ENCODE measurements at places on chromosomes 3 and 15. TPM values are rescaled to one million over a fixed set of nuclear protein-coding genes. Genes with fewer than 3 reads are reported as not detected.

DNA sequence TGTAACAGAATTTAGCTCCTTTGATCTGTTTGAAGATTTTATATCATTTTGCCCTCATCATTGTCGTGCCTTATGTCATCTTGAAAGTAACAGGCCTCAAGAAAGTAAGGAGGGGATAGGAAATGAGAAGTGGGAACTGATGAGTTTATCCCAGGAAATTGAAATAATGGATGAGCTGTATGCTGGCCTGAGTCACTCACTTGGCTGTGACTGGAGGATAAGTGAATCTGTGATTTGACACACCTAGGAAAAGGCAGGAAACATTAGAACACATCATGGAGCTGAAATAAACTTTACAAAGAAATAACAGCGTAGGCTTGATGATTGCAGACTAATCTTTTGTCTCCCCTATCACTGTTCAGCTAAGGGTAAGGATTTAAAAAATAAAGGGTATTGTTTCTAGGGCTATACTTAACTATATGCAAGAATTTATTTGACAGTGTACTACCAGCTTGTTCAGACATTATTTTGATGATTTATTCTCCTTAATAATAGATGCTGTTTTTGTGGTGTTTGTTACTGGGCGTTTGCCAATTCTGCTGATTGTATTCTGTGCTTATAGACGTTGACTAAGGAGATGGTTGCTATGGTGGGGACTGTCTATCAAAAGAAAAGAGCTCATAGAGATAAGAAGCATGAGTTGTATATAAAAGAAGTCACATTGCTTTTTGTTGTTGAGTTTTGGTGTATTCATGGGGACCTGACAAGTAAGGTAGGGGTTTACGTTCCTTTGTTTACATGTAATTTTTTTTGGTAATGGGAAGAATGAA lies 105.6 kb upstream of the ROPN1 start:
- DNase-seq = no peak

DNA sequence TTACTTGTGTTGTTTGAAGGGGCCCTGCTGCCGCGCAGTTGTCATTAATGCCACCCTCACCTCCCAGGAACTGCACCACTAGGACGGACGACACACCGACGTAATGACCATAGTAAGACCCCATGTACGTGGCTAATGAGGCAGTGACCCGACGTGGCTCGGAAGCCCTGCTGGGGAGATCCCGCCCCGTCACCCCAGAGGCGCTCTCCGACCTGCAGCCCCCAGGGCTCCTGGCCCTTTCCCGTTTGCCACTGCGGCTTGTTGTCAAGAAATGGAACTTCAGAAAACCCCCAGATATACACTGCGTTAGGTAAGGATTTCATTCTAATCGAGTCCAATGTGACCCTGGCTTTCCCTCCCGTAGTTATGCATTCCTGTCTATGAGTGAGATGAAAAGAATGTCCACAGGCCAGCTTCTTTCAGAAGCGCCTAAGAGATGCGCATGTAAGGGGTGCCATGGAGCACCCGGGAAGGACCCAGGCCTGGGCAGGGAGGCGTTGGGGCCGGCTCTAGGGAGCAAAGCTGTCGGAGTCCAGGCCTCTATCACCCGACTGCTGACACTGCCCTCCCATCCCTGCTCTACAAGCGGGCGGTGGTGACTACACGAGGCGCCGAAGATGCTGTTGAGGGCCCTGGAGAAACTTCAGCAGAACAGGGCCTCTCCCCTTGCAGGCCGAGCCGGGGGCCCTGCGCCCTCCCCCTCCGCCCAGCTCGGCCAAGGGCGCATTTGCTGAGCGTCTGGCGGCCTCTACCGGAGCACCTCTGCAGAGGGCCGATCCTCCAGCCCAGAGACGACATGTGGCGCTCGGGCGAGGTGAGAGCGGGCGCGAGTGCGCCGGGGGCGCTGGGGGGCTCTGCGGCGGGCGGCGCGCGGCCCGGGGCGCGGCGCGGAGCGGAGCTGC lies at the start of gene GABRA5:
GABRA5 (plus strand) TSS at position 765 of the 902 bp plus-strand sequence. CDS start 2,187 bp downstream, outside the sequence.
- DNase-seq = no peak

GRCh38 chr3:134929976-134930375 lies 134.9 kb downstream of the EPHB1 start:
- DNase-seq = no peak

The XCR1 gene
- total RNA-seq = 0.32 TPM

GRCh38 chr3:10975695-10976234 lies 16.8 kb upstream of the SLC6A1 start:
- no peak for DNase-seq

GRCh38 chr15:42392309-42393024 lies 33.2 kb downstream of the CAPN3 start:
- peak; percentile 84 for DNase-seq

- DNase-seq = no peak
Observed at GRCh38 chr3:106006001-106006400, 137.2 kb upstream of the CBLB start.

The MAP6D1 gene
- total RNA-seq = 1.4 TPM

The RETNLB gene
- not detected for total RNA-seq

The TGM4 gene
- not detected for total RNA-seq

The FAM3D gene
- total RNA-seq = 395 TPM

The CNTN6 gene
- not detected for total RNA-seq

- DNase-seq = no peak
Observed at GRCh38 chr3:156630773-156631093, 43.7 kb upstream of the TIPARP start.

The GOLGA8H gene
- total RNA-seq = not detected

GRCh38 chr3:19489936-19490335 lies 341.6 kb downstream of the KCNH8 start:
- DNase-seq = no peak

GRCh38 chr3:110341047-110341446 lies 730.6 kb upstream of the NECTIN3 start:
- DNase-seq = no peak

- no peak for DNase-seq
Observed at GRCh38 chr15:78129751-78130287, 1.4 kb downstream of the CIB2 start.
